ENCODE measurements at places on chromosomes 16 and 17.

GRCh38 chr16:51391798-51392511 is 240.9 kb upstream of the SALL1 start:
- DNase-seq = no peak

- no peak for DNase-seq
These were observed 759.0 kb upstream of the SOX9 start for GRCh38 chr17:71361656-71362450.

DNA sequence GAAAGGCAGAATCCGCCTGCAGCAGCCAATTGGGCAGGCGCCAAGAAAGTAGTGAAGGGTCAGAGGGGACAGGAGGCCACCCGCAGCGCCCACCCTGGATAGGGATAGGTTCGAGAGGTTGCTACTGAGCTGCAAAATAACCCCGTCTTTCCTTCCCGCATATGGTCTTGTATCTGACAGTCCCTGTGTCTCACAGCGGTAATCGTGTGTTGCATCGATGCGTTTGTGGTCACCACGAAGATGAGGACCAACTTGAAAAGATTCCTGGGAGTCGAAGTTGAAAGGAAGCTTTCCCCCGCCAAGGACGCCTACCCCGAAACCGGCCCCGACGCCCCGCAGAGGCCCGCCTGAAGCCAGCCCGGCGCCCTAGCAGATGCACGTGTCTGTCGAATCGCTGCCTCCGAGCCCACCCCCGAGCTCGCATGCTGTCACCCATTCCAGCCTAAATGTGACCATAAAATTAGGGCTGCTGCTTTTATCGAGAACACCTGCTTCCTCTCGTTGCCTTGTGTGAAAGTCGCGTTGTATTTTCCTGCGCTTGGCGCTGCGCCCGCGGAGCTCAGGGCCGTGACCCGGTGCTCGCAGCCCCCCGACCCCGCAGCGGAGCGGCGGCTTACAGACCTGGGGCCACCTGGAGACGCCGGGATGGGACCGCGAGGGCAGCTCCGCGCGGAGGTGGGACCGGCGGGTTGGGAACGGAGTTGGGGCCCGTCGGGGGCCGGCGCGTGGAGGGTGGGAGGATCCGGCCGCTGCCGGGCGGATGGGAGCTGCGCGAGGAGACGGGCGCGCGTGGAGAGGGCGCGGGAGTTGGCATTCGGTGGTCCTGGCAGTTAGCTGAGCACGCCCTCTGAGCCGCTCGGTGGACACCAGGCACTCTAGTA is at the start of gene CMTM2:
CMTM2 (plus strand) TSS at position 813 of the 881 bp plus-strand sequence. CDS start 145 bp downstream, outside the sequence.
- no peak for DNase-seq

GRCh38 chr17:57705921-57706695 is 39.0 kb downstream of the CCDC182 start:
- no peak for DNase-seq

DNA sequence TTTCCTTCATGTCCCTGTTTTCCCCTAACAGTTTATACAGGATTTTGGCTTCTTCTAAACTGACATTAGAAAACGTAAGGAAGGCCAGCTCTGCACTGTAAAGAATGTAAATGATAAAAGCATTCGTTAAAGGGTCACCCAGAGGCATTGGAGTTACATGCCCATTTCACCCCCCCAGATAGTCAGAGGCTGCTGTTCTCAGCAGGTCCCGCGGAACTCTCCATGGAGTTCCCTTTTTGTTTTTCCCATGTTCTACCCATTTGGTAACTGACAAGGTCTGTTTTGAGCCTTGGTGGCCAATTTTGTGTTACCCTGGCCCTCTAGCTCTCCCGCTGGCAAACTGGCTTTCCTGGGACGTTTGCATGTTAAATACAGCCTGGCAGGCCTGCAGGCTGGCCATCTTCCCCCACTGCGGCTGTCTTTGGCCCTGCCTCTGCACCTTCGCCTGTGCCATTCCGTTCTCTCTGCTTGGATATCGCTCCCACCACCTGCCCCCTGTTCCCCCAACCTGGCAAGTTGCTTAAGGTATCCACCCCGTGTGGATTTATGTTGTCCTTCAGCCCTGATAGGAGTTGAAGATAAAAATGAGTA is 49.7 kb downstream of the EPN2 start:
- no peak for DNase-seq

DNA sequence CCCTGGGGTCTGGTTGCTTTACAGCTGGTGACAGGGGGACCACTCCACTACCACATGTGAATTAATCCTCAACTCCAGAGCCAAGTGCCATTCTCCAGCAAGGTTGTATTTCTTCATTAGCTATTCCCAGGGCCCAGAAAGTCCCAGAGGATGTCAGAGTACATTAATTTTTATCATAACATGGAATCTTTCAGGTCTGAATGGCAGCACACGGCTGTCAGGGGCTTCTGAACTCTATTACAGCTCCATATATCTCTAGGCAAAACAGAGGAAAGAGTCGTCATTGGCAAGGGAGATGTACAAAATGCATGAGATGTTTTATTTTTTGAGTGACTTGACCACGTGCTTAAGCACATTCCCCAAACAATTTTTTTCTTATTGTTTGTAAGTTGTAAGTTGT is 303.4 kb downstream of the WWOX start:
- DNase-seq = no peak

DNA sequence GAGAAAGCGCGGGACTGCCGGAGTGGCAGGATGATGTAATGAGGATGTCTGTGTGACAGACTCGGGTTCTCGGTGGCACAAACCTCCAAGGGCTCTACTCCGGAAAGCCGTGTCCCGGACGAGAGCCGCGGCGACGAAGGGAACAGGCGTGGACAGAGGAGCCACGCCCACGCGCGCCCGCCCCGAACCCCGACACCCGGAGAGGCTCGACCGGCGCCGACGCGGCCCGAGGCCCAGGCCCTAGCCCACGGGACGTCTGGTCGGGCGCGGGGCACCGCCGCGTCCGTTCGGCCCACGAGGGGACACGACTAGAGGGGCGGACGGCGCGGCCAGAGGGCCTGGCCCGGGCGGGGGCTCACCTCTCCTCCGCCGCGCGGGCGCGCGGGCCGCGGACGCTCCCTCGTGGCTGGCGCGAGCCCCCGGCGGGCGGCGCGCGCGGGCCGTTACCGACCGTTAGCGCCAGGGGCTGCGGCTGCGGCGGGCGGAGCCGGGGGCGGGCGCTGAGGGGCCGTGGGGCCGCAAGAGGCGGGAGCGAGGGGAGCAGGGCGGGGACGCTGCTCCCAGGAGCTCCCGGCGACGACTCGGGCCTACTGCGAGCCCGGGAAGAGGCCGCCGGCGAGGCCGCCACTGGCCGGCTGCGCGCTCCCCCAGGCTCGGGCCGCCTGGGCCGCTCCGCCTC is 2.1 kb upstream of the IRX5 start:
- no peak for DNase-seq

GRCh38 chr16:71352963-71353460 is 5.5 kb upstream of the CALB2 start:
- no peak for DNase-seq

- DNase-seq = no peak
These were observed 3.5 kb upstream of the ACSM3 start for GRCh38 chr16:20760346-20760745.

GRCh38 chr17:54968988-54969332 is 395 bp downstream of the STXBP4 start:
- DNase-seq = peak; percentile 55

- DNase-seq = no peak
These were observed 12.3 kb upstream of the PKMYT1 start for GRCh38 chr16:2992383-2993081.

DNA sequence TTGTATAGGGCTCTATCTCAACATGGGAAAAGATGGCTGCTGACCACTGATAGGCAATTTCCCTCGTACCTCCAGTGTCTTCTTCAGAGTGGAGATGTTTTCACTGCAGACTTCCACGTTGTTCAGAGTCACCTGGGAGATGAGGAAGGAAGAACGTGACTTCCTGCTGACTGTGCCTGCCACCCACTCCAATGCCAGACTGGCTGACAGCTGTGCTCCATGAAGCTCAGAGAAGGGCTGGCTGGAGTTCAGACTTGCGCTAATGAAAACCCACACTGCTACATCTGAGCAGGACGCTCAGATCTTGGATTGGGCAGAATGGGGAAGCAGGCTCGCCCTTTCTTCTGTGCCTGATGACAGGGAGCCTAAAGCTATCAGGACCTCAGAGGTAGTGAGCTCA is 33.1 kb downstream of the COG4 start:
- no peak for DNase-seq

GRCh38 chr17:82062076-82062983 is 3.3 kb downstream of the DUS1L start:
- DNase-seq = no peak

DNA sequence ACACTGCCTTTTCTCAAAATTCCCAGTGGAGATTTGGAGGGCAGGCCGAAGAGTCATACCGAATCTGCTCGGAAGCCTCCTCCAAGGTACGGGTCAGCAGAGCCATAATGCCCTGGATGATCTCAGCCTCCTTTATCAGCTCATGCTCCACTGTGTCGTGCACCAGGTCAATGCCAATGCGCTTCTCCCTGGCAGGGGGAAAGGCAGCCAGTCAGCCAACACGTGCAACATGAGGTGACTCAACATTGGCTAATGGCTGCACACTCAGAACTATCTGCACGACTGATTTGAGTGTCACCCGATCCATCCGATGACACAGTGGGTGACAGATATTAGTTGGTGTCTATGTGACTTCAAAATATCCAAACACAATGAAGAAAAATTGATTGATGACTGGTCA is 15.8 kb downstream of the TEKT1 start:
- no peak for DNase-seq

- no peak for DNase-seq
These were observed 2.3 kb downstream of the ALDH3A2 start for GRCh38 chr17:19650826-19651225.

- DNase-seq = no peak
These were observed 10.3 kb upstream of the AKAP10 start for GRCh38 chr17:19987897-19988296.

DNA sequence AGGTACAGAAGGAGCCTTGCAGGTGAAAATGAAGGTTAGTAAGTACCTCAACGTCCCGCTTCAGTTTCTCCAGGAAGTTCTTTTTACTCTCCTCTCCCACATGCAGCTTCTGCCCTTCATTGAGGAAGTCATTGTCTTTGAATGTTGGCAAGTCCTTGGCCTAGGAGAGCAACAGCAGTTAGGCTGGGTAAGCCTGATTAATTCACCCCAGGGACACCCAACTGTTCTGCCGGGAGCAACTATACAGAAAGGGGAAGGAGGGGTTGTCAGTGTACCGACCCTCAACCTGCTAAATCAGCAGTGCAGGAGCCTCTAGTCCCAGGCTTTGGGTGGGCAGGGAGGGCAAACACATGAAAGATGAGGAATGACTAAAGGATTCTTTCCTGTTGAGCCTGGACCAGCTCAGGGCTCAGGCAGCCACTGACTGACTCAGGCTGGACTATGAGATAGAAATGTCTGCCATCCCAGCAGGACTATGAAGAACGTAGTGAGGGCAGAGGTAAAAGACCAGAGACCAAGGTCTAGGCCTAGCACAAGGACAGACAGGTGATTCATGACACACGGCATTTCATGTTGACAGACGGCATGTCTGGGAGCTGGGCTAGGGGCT is 21.6 kb downstream of the PIP4K2B start:
- no peak for DNase-seq

- DNase-seq = no peak
These were observed at the start of gene MYH1 for GRCh38 chr17:10518271-10519037. TSS of gene MYH1 (minus strand) at chr17:10518542. CDS start at chr17:10516642, 1,900 bp downstream.

- DNase-seq = no peak
These were observed 20.9 kb downstream of the SOCS1 start for GRCh38 chr16:11234884-11235702.

GRCh38 chr16:88558457-88559442 is 11.5 kb upstream of the ZC3H18 start:
- DNase-seq = peak; percentile 89

- DNase-seq = no peak
These were observed 841 bp upstream of the IGFALS start for GRCh38 chr16:1794221-1794871.

DNA sequence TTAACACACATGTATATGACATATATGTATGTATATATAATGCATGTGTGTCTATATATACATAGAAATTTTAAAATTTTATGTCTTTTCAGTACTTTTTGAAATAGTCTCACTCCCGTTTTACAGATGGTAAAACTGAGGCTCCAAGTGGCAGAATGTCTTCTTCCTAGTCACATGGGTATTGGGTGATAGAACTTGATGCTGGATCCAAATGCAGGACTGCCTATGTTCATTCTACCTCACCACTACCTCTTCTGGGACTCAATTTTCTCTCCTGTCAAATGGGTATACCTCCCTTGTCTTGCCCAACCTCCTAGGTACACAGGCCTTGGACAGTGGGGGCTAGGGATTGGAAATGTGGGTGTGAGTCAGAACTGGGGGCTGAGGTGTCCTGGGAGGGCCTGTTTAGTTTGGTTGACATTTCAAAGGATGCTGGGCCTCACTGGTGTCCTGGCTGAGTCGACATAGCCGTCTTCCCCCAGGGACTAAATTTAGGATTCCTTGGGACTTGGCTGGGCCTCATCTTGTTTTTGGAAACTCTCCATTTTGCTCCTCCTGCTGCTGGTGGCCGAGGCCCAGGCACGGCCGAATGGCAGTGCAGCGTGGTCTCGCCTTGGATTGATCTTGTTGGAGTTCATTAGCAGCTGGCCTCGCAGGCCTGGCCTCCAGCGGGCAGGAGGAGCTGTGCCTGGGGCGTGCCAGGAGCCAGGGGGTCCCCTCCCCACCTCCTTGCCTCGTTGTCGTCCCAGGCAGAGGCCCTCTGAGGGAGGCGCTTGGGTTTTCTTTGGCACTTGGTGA is 25.9 kb downstream of the NKD1 start:
- DNase-seq = no peak

GRCh38 chr16:70679671-70680494 is 6.0 kb downstream of the MTSS2 start:
- no peak for DNase-seq

DNA sequence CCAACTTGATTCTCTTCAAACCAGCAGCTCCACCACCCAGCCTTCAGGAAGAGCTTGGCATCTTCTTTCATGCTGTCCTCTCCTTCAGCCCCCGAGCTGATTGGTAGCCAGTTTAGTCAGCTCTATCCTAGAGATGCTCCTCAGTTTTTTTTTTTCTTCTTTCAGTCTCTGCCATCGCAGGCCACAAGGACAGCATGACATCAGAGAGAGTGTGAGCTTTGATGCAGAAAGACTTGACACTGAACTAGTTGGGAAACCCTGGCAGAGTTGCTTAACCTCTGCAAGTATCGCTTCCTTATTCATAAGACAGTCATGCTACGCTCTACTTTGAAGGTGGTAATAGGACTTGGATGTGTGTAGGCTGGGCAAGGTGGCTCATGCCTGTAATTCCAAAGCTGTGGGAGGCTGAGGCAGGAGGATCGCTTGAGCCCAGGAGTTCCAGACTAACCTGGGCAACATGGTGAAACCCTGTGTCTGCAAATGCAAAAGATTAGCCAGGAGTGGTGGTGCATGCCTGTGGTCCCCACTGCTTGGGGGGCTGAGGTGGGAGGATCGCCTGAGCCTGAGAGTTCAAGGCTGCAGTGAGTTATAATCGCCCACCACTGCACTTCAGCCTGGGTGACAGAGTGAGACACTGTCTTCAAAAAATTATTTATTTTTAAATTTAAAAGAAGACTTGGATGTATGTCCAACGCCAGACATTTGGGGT is 2.6 kb downstream of the CD300LB start:
- DNase-seq = peak; percentile 33
